ENCODE measurements at places on chromosomes 13 and 19.
A peak's percentile ranks its signal among the peaks of the same experiment; 100 is the strongest.

GRCh38 chr13:105961438-105961837 is 574.0 kb downstream of the EFNB2 start:
- no peak for DNase-seq

DNA sequence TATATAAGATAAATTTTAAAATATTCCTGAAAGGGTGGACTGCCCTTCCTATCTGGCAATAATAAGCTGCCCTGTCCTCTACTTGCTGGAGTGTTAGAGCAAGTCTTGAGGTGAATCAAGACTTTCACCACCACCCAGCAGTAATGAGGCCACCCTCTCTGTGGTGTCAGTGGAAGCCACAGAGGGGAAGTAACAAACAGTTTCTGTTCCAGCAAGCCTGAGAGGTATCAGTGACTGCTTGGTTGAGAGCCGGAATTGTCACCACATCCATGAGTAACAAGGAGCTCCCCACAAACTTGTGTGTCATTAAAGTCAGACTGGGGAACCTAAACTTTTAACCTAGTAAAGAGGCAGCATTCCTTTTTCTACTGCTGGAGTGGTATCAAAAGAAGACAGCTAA is 532.7 kb upstream of the SPRY2 start:
- no peak for DNase-seq

GRCh38 chr19:15954820-15955219 is 6.0 kb downstream of the OR10H4 start:
- DNase-seq: no peak

DNA sequence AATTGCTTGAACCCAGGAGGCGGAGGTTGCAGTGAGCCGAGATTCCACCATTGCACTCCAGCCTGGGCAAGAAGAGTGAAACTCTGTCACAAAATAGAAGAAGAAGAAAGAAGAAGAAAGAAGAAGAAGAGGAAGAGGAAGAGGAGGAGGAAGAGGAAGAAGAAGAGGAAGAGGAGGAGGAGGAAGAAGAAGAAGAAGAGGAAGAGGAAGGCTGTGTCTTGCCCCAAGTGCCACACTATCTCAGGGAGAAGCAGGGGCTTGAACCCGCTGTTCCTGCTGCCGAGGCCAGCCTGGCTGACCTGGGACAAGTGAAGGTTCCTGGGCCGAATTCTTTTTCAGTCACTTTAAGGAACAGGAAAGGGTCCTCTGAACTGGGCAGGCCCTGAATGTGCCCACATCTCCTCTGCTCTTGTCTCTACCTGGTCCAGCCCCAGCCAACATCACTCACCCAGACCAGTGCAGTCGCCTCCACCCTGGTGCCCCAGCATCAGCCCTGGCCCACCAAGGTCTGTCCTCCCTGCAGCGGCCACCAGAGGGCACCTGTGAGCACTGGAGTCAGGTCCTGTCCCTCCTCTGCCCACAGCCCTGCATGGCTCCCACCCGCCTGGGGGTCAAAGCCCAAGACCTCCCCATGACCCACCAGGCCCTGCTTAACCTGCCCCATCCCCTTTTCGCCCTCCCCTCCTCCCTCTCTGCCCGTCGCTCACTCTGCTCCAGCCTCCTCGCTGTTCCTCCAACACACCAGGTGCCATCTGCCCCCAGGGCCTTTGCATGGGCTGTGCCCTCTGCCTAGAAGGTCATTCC is 20.0 kb downstream of the TICAM1 start:
- peak; percentile 82 for DNase-seq

GRCh38 chr19:55251341-55252081 is 7.3 kb downstream of the PPP6R1 start:
- no peak for DNase-seq

GRCh38 chr19:56930647-56931535 is 90.4 kb upstream of the PEG3 start:
- no peak for DNase-seq

DNA sequence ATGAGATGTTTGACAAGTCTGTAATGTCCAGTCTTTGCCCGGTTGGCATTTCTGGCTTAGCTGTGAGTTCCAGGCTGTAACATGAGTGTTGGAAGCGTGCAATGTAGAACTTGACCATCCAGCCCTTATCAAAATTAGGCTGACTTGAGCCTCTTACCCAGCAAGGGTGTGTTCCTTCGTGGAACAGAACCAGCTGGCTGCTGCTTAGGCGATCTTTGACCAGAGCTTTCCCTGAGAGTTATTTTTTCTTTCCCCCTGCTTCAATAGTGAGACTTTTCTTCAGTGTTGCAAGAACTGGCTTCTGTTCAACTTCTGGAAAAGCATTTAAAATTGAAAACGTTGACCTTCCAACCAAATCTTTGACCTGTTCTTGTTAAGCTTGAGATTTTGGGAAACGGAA is 6.5 kb downstream of the TNFSF13B start:
- DNase-seq: no peak

DNA sequence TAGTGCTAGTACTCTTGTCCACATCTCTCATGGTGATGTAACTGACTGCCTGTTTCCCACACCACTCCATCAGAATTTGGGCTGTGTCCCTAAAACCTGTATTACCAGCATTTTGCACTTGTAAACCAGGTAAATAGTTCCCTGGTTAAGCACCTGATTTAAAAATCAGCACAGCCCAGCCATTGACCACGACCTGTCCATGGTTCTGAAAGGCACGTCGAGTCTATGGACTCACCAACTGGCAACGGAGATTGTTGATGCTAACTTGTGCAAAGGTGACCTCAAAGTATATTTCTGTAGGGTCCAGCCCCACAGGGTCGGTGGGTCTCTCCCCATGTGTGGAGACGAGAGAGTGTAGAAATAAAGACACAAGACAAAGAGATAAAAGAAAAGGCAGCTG is 46.7 kb upstream of the ZNF835 start:
- DNase-seq: no peak

- no peak for DNase-seq
Measured at GRCh38 chr13:41673640-41674039, 216.3 kb downstream of the RGCC start.

DNA sequence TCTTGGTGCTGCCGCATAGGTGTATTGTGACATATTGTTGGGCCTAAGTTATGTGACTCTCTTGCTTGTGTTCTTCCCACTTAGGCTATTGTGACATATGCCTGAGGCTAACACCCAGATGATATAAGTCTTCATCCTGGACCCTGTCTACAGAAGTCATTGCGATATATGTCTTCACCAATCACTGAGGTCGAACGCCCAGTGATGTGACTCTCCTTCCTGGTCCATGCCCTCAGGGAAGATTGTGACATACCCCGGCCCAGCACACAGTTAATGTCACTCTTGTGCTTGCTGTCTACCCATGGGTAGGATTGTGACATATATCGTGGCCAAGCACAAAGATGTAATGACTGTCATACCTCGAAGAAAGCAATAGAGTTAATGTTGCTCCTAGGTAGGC is 16.9 kb upstream of the ZNF730 start:
- DNase-seq: no peak

GRCh38 chr13:23500849-23501248 is 67.3 kb upstream of the SACS start:
- no peak for DNase-seq

DNA sequence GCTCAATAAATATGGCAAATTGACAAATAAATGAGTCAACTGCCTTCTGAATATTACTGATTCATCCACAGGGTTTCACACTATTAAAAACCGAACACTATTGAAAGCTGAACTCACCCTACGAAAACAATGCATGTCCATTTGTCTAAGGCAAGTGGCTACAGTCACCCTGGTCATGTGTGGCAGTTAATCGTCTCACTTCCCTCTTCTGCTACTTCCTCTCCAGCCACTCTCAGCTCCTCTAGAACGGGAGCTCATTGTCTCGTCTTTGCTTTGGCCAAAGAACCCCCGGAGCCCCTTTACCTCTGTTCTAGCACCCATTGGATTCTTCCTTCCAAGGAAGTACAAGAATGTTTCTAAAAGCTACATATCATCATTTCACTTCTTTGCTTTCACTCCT is 74.4 kb upstream of the ZNF599 start:
- no peak for DNase-seq

DNA sequence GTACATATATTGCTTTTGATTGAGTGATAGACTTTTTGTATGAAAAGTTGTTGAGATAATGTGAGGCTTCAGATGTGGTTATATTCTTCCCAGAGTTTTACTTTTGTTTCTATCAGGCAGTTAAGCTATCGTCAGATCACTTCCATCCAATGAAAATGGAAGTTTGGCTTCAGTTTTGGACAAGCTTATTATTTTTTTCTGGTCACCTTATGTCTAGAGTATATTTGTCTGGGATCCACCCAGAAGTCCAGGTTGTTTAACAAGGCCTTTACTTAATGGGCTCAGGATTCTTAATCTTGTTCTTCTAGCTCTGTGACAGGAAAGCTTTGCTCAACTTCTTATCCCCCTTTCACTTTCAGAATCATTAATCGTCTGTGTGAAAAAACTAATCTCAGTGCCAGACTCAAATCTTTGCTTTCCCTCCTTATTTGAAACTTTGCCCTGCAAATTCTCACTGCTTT is 150.9 kb downstream of the PDS5B start:
- DNase-seq: no peak

DNA sequence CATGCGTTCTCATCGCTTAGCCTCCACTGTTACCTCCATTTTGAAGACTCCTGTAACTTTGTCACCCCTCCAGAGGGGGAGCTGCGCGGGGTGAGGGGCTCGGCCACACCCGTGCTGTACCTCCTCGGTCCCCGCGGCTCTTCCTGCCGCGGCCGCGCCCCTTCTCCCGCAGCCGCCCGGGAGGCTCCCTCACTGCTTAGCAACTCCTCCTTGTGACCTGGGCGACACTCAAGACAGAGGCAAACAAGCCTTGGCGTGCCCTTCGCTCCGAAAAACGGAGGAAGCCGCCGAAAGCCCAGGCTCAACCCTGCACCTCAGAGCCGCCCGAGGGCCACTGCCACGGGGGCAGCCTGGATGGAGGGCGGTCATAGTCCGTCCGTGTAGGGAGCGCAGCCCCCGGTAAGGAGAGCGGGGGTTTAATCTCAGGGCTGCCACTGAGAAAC is 494.3 kb downstream of the FOXO1 start:
- no peak for DNase-seq
